Sciatic nerve (tissue), 2 donors: ENCODE measurements at places on chromosomes 7 and 10.

GRCh38 chr10:33334153-33334804 is at the start of gene NRP1:
TSS of gene NRP1 (minus strand) at chr10:33334667. CDS start at chr10:33334382, 285 bp downstream.
- peak; percentile 63 for DNase-seq

DNA sequence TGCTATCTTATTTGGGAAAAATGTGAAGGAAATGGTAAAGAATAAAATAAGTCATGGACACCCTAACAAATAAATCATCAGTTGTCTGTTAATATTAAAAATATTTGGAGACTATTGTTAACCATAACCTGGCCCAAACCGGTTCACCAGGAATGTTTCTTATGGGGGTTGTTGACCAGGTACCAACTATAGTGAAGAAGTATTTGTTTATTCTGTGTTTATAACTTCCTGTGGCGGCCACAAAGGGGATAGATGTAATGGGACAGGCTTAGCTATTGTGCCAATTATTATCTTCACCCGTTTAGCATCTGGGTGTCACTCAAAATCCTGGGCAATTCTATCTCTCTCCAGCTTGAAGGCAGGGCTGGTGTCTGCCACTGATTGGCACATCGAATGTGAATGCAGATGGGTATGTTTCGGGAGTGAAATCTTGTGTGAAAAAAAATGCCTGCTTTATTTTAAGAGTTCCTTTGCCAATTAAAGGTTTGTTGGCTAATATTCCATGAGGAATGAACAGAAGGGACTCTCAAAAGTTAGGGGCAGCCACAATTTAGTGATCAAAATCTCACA is 500.9 kb downstream of the ARL4A start:
- no peak for DNase-seq

GRCh38 chr7:15041226-15041625 is 138.7 kb upstream of the DGKB start:
- no peak for DNase-seq

- DNase-seq = no peak
Observed at GRCh38 chr7:39987641-39988347, 37.7 kb downstream of the CDK13 start.
